ENCODE measurements at places on chromosomes 12 and 14. TPM values are rescaled to one million over a fixed set of nuclear protein-coding genes. Genes with fewer than 3 reads are reported as not detected.

Gene ZDHHC22
- 55.7 TPM for total RNA-seq

Gene SUPT16H
- total RNA-seq, result 51.2 TPM

Gene TGM1
- 5.9 TPM for total RNA-seq

Gene SYT1
- total RNA-seq, result 668 TPM

Gene PRICKLE1
- 46.3 TPM for total RNA-seq

Gene COL2A1
- total RNA-seq, result not detected

Gene WSCD2
- total RNA-seq, result 39.5 TPM

Gene HOXC12
- total RNA-seq, result not detected

Gene IL25
- total RNA-seq, result not detected

Gene NRL
- total RNA-seq, result 2.1 TPM

Gene NAA25
- total RNA-seq, result 43.5 TPM

Gene KCNMB4
- 49.8 TPM for total RNA-seq

Gene OR10AD1
- not detected for total RNA-seq

Gene HOXC11
- total RNA-seq, result not detected

Gene CBLN3
- total RNA-seq, result 2.5 TPM

Gene KRT74
- not detected for total RNA-seq

Gene SELPLG
- 7.3 TPM for total RNA-seq

Gene PARP2
- 59.9 TPM for total RNA-seq

Gene GLIPR1L1
- not detected for total RNA-seq

Gene PTPRQ
- total RNA-seq, result 4.4 TPM

Gene SCNN1A
- not detected for total RNA-seq

Gene GARIN6
- total RNA-seq, result not detected

Gene DTX1
- 40.7 TPM for total RNA-seq

Gene RPGRIP1
- total RNA-seq, result not detected

Gene LALBA
- not detected for total RNA-seq

Gene AKAP3
- total RNA-seq, result 2.2 TPM

Gene MYO1H
- 0.17 TPM for total RNA-seq

Gene RNASE4
- total RNA-seq, result 2.7 TPM

All from dorsolateral prefrontal cortex (tissue), 122 donors.